ENCODE measurements at places on chromosomes 7 and 10.

- no peak for DNase-seq
Observed at GRCh38 chr7:142813699-142814098, 41.2 kb upstream of the EPHB6 start.

DNA sequence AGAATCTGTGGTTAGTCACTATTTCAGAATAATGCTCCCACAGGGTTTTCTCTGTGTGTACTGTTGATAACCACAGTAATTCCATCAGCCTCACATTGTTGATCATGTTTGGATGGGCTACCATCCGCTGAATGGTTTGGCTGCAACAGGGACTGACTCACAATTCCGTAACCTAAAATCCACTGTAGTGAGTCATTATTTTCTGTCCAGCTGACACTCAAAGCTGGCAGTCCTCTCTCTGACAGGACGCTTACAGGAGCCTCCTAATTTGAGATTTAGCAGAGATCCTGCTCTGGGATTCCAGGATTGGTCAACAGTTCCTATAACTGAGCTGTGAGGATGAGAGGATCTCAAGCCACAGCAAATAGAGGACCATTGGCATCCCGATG is 32.7 kb downstream of the VWA2 start:
- peak; percentile 96 for DNase-seq

- DNase-seq, result no peak
Observed at GRCh38 chr7:151239837-151240459, 7.7 kb downstream of the CHPF2 start.

DNA sequence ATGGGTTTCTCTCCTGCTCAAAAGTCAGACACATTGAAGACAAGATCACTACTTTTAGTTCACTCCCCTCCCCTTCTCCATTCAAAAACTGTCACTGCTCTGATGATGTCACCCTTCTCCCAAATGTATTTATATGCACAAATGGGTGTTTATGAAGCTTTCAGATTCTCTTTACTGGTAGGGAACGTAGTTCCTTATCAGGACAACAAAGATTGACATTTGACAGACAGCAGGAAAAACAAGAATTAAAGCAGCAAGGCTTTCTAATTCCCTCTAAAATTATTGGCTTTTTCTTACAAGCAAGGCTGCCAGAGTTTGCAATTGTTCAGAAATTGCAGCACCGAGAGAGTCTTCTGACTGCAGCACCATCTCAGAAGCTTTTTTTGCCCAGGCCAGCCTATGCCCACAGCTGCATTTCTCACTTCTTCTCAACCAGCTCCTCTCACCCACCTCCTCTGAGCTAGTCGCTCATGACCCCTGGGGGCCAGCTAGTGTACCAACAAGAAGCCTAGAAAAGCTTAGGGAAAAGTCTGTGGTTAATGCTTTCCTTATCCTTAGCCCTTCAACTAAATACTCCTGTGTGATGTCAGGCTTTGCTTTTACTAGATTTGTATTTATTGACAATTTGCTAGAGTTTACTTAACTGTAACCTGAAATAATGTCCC is 265.1 kb downstream of the HTR7 start:
- DNase-seq, result peak; percentile 62

DNA sequence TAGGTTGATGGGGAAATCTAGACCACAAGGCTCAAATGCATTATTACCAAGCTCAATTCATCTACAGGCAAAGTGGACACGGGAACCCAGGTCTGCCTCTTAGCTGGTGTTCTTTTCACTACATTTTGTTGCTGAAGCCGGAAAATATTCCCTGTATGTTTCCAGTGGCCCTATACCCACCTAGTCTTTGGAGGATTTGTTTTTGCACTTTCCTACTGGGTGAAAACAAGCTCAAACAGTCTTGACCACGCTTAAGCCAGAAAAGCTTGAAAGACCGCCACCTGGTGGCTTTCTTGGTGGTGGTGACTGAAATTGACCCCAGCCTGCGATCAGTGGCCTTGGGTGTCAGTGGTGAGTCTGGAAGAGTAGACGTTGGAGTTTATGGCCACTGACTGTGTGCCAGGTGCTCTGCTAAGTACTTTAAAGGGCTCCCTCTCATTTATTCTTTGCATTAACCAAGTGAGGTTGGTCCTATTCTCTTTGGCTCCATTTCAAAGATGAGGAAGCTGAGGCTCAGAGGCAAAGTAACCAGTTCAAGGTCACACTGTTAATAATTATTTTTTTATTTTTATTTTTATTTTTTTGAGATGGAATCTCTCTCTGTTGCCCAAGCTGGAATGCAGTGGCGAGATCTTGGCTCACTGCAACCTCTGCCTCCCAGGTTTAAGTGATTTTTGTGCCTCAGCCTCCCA is 11.1 kb upstream of the CRTAC1 start:
- DNase-seq, result peak; percentile 43

GRCh38 chr7:29990931-29991330 is 1.3 kb upstream of the SCRN1 start:
- no peak for DNase-seq

DNA sequence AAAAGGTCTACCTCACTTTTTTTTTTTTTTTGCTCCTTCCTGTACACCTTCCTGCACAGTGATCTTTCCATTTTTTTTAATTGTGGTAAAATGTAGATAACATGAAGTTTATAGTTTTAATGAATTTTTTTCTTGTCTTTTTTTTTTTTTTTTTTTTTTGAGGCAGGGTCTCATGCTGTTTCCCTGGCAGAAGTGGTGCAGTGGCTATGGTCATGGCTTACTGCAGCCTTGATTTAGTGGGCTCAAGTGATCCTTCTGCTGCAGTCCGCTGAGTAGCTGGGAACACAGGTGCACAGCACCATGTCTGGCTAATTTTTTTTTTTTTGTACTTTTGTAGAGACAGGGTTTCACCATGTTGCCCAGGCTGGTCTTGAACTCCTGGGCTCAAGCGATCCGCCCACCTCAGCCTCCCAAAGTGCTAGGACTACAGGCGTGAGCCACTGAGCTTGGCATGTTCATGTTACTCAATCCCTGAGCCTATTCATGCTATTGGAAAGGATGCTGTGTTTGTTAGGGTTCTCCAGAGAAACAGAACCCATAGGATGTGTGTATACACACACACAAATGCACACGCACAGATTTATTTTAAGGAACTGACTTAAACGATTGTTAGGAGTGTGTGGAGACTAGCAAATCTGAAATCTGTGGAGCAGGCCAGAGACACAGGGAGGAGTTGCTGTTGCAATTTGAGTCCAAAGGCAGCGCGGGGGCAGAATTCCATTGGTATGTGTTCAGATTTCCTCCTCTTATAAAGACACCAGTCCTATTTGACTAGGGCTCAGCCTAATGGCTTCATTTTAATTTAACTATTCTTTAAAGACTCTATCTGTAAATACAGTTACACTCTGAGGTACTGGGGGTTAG is 29.1 kb downstream of the GALNT11 start:
- peak; percentile 36 for DNase-seq

DNA sequence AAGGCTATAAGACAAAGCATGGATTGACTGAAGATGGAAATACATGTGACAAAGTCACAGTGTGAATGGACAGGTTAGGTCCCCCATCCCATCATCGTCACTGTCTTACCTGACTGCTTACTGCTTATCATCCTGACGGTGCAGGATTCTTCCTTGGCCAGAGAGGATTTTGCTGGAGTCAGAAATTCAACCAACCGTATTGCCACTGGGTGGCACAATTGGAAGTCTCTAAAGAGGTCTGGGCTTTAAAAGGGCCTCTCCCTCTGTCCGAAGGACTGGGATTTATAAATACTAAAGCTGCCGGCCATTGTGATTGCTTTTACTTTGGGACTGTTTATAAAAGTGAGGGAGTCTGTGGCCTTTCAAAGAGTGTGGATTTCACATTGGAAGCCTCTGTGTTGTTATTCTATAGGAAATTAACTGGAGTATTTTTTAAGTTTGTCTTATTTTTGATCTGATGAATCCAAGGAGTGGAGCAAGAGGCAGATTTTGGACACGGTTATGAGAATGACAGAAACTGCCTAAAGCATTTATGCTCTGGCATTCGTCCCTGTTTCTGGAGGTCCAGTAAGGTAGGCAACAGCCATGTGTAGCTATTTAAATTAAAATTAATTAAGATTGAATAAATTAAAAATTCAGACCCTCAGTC is 113.3 kb upstream of the CREB5 start:
- peak; percentile 60 for DNase-seq

- DNase-seq, result peak; percentile 58
Observed at GRCh38 chr10:133257489-133258065, 19.1 kb downstream of the ADAM8 start.

DNA sequence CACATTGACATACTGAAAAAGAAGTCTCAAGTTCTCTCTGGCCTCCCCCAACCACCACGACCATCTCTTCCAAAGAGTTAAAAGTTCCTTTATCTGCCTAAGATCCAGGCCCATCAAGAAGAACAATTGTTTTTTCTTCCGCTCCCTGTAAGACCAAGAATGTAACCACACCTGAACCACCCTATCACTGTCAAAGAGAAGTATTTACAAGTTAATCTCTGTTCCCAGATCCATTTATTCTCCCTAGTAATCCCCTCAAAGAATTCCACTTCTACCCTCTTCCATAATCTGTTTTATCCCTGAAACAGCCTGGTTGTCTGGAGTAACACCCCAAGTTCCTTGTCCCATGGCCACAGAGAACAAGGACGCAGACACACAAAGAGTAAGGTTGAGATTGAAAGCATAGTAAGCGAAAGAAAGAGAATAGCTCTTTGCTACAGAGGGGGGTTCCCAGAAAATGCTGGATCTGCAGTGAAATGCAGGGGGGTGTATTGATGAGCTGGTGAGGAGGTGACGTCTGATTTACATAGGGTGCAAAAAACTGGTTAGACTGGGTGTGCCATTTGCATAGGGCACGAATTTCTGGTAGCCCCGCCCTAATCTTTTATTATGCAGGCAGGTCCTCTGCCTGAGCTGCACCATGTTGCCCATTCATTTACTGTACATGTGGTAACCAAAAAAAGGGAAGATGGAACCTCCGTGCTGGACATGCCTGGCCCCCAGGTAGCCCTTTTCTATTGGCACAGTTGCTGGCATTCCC is 122.0 kb downstream of the SKIDA1 start:
- no peak for DNase-seq

DNA sequence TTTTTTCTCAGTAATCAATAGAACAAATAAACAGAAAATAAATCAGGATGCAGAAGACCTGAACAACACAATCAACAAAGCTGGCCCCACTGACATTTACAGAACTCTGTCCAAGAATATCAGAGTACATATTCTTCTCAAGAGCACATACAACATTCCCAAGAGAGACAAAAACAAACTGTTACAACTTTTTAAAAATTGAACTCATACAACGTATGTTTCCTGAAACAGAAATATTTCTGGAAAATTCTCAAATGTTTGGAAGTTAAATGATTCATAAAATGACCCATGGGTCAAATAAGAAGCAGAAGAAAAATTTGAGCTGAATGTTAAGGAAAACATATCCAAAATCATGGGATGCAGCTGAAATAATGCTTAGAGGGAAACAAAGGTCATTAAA is 93.9 kb upstream of the VIPR2 start:
- no peak for DNase-seq

GRCh38 chr10:121369616-121370015 is 228.6 kb downstream of the FGFR2 start:
- no peak for DNase-seq

- DNase-seq, result no peak
Observed at GRCh38 chr7:34869057-34869456, 168.2 kb downstream of the DPY19L1 start.

- DNase-seq, result no peak
Observed at GRCh38 chr7:158125091-158125490, 462.5 kb downstream of the PTPRN2 start.

- DNase-seq, result no peak
Observed at GRCh38 chr7:39622609-39623008, 763 bp upstream of the RALA start.

- DNase-seq, result peak; percentile 86
Observed at GRCh38 chr7:74612015-74612829, 45.3 kb upstream of the GTF2I start.

DNA sequence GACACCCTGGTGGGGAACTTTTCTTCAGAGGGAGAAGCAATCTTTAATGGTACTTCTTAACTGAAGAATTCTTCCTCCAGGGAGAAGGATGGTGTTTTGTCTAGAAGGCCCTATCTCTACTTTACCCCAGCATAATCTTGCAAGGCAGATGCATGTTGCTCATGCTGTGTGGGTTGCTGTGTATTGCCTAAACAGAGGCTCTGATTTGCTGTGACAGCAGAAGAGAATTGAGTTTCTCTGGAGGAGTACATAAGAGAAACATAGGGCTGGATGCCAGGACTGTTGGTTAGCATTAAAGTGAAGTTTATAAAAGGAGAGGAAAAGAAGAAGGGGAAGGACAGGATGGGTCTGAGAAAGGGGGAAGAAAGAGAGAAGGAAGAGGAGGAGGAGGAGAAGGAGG is 248.1 kb upstream of the HPS1 start:
- DNase-seq, result no peak

DNA sequence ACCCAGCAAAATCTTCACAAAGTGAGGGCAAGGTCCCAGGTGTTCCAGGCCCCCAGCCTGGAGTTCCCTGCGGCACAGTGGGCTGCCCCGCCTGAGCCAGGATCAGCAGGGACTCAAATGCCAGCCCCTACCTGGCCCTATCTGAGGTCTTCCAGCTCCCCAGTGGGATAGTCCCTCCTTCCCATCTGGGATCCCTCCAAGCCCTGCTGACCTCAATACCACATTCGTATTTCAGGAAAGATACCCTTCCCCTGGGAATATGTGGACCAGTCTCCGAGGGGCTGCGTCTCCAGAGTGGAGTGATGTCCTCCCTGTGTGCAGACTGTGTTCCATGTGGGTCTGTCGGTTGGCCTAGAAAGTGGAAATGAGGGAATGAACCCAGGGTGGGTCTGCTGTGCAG is 40.9 kb downstream of the ELFN1 start:
- no peak for DNase-seq

GRCh38 chr10:47023237-47024045 is 112.2 kb downstream of the PTPN20 start:
- DNase-seq, result no peak

- DNase-seq, result no peak
Observed at GRCh38 chr10:2948127-2948854, 119.1 kb upstream of the PFKP start.

DNA sequence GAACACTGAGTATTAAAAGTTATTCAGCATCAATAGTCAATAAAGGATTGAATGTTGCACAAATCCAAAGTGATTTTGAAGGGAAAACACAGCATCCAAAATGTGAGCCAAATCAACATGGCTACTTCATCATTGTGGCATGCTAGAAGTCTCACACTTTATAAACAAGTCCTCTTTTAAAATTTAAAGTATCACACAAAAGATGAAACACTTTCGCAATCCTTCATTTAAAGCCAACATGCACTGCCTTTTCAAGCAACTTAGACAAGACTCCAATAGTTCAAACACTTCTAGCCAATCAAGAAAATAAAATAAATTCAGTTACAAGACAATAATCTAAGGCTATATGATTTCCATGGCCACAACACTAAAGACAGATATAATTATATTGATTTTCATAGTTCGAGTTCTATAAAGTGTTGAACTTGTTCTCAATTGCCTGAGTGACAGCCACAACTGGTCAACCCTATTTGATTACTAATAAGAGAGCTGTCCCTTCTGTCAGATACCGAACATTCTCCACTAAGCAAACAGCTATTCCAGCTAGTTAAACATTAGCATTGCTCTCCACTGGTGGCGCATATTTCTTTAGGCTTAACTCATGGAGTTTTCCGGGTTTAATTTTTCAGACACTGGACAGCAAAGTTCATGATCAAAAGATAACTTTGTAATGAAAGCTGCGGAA is 8.3 kb downstream of the EBF3 start:
- DNase-seq, result no peak
